ENCODE measurements at places on chromosomes 13 and 19.
A peak's percentile ranks its signal among the peaks of the same experiment; 100 is the strongest.

DNA sequence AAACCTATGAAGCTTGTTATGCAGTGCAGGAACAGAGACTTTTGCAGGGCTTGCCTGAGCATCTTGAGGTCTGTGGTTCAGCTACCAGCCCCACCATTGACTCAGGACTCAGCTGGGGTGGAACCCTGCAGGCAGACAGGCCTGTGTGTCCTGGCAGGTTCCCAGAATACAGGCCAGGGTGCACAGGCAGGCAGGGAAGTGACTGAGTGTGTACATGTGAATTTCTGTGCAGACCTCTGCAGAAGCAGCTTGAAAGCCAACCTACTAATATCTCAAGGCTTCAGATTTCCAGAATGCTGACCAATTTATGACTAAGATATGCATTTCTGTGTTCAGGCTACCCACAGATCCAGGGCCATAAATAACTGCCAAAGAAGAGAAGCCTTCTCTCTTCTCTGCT is 254.4 kb downstream of the DLEU7 start:
- DNase-seq, result no peak

DNA sequence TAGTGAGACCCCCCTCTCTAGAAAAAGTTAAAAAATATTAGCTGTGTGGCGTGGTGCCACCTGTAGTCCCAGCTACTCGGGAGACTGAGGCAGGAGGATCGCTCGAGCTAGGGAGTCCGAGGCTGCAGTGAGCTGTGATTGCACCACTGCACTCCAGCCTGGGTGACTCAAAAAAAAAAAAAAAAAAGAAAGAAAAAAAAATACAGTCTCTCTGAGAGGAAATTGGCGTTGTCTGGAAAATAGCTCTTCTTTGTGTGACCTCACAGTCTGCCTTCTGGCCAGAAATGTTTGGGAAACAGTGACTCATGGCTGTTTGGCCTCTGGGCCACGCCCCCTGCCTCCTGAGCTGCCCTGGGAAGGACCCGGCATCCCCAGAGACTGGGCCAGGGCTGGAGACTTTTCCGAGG is 10.7 kb downstream of the MARCHF2 start:
- DNase-seq, result peak; percentile 74

GRCh38 chr13:29946093-29946492 is 95.7 kb upstream of the UBL3 start:
- DNase-seq, result no peak

- DNase-seq, result peak; percentile 65
Measured at GRCh38 chr19:2332341-2333026, 4.0 kb downstream of the SPPL2B start.

DNA sequence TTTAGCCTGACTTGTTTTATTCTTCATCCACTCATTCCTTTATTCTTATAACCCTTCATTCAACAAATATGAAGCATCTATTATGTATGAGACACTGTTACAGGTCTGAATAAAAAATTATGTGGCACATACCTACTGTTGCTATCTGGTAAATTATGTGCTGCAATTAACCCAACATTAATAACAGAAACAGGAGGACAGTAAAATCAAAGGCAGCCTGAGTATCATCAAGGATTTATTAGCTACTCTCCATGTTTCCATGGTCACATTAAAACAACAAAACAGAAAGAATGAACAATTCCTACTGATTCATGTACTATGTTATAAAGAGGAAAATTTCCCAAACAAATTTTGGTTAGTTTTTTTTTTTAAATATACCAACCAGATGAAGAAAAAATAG is 43.9 kb downstream of the RAP2A start:
- DNase-seq, result no peak

DNA sequence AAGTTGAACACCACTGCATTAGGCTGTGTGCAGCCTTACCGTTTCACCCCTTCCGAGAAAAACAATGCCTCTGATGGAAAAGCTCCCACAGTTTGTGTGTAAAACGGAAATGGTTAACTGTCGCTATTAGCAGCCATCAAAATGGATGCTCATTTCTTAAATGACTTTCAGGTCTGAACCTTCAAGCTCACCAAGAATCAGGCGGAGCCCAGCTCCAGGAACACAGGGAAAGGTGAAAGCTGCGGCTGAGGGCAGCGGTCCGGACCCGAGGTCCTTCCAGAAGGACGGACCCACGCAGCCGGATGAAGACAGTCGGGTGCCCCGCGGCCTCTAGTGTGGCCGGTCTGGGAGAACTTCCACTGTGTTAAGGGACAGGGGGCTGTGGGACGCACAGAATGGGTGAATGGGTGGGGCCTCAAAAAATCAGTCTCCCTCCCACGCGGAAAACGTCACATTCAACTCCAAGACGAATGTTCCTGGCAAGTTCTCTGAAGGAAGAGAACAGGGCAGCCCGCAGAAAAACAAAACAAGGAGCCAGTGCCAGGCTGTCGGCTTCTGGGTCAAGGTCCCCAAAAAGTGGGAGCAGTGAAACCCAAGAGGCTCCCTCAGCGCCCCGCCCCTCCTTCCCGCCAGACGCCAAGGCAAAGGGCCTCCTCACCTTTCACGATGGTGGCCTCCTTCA is 4.9 kb downstream of the IRS2 start:
- DNase-seq, result peak; percentile 38

- no peak for DNase-seq
Measured at GRCh38 chr13:46668302-46668720, 115.3 kb downstream of the LRCH1 start.

GRCh38 chr13:95246292-95247082 is 54.8 kb downstream of the ABCC4 start:
- DNase-seq, result no peak

DNA sequence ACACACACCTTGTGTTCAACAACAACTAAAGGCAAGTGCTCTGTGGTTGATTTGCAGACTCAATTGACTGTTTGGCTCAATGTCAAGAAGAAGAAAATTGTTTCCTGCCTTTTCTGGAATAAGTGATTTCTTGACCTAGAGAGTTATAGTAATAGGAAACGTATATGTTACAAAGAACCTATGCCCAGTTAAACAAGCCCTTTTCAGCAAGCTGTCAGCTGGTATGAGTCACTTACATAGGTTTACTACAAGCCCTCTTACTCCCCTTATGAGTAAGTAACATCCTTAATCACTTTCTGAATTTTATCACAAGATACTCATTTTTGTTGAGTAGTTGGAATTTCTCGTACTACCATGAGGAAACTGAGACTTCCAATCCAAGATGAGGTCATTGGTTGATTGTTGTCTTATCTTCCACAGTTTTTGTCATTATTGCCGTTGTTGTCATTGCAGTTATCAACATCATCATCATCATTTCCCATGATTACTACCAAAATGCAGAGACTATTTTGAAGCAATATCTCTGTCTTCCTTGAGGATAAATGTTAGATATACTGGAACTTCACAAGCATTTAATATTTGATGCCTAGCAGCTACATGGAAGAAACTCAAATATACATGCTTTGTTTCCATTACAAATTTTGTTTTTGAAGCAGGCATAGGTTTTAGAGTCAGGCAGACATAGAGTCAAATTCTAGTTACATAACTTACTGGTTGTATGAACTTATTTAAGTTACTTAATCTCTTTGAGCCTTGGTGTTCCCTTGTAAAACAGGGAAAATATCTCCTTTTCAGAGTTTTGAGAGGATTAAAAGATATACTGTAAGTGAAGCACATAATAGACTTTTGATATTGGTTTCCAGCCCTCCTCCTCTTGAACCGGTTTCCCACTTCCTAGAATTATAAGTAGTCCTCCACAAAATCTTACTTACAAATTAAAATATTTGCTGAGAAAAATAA is 106.0 kb downstream of the RAP2A start:
- no peak for DNase-seq

- no peak for DNase-seq
Measured at GRCh38 chr13:95360464-95361097, 59.3 kb upstream of the ABCC4 start.

DNA sequence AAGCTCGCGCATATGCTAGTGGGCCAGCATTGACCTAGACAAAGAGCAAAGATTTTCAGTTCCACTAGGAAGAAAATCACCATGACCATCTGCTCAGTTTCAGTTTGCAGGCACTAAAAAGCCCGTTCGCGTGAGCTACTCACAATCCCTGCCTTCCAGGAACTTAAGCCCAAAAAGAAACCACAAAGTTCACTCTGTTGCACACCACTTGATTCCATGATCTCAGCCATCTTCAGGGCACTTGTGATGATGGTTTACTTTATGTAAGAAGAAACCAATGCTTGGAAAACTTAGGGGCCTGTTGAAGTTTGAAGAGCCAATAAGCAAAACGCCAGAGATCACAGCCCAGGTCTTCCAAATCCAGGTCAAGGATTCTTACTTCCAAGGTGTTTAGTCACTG is 45.0 kb upstream of the SLC15A1 start:
- no peak for DNase-seq

DNA sequence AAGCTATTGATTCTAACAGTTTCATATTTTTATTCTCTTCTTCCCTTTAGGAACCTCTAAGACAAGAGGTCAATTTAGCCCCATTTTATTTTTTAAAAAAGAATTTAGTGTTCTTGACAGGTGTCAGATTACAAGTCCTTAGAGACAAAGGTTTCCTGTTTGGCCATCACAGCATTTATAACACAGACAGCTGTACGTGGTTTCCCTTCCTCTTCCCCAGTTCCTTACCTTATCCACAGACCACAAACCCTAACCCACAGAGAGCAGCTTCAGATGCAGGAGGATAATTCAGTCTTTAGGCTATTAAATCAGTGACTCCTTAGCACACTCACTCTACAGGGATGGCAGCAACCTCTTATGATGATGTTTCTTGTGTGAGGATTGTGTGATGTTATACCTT is 1210.1 kb downstream of the DIAPH3 start:
- DNase-seq, result no peak

DNA sequence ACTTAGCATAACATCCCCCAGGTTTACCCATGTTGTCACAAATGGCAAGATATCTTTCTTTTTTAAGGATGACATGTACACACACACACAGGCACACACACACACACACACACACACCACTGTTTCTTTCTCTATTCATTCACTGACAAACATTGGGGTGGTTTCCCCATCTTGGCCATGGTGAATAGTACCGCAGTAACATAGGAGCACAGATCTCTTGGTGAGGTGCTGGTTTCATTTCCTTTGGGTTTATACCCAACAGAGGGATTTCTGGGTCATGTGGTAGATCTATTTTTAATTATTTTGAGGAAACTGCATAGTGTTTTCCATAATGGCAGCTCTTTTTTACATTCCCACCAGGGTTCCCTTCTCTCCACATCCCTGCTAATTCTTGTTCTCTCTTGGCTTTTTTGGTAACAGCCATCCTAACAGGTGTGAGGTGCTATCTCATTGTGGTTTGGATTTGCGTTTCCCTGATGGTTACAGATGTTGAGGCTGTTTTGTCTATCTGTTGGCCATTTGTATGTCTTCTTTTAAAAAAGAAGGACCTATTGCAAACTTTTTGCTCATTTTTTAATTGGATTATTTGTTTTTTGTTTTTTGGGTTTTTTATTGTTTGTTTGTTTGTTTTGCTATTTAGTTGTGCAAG is 251.7 kb upstream of the IRS2 start:
- no peak for DNase-seq

GRCh38 chr13:21767032-21767431 is 96.2 kb downstream of the FGF9 start:
- no peak for DNase-seq

- peak; percentile 51 for DNase-seq
Measured at GRCh38 chr19:10565028-10565566, 713 bp downstream of the KRI1 start.

DNA sequence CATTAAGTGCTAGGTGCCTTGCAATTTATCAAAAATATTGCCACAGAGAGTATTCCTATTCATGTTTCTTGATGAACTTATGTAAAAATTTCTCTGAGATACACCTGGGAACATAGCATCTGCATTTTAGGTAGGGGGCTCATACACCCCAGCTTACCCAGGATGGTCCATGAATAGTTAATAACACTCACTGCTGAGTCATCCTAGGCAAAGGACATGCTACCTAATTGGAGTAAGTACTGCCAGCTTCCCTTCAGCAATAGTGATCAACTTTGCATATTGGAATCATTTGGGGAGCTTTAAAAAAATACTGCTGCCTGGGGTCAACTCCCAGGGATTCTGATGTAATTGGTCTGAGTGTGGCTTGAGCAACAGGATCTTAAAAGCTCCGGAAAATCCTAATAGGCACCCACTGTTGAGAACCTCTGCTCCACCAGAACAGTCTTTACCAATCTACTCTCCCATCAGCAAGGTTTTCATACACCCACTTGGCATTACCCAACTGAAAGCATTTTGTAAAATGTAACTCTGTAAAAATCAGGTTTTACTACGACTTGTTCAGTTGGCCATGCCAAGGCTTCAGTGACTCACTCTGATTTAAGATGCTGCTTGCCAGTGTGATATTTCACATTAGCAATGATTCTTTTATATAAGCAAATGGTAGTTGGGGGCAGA is 67.2 kb upstream of the FNDC3A start:
- DNase-seq, result no peak

- no peak for DNase-seq
Measured at GRCh38 chr13:97559981-97560380, 126.0 kb downstream of the RAP2A start.

- DNase-seq, result peak; percentile 57
Measured at GRCh38 chr19:43700395-43701000, 15.4 kb upstream of the IRGC start.

GRCh38 chr13:23447927-23448326 is 14.4 kb upstream of the SACS start:
- DNase-seq, result no peak

- no peak for DNase-seq
Measured at GRCh38 chr13:113399755-113400149, 35.8 kb upstream of the GRTP1 start.

GRCh38 chr13:22880741-22881720 is 299.7 kb upstream of the SGCG start:
- no peak for DNase-seq

GRCh38 chr13:48635478-48635877 is 18.3 kb upstream of the CYSLTR2 start:
- no peak for DNase-seq

DNA sequence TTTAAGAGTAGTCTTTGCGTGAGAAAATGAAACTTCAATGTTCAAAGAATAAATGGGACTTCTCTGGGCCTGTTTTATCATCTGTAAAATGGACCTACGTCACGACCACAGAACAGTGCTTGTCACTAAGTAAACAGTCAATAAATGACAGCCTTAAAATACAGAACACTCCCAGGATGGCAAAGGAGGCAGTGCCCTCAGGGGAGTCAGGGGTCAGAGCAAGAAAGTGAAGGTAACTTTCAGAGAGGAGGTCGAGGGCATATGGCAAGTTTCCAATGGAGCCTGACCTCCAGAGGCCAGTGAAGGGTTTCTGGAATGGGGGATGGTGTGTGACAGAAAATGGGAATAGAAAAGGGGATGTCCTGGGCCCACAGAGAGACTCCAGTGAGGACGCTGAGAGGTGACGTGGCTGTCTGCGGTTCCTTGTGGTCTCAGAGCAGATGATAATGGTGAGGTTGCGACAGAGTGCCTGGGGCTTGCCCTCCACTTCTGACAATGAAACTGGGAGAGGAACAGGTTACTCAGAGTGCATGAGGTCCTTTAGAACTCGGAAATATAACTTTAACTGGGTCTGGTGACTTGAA is 91.8 kb downstream of the UBL3 start:
- DNase-seq, result peak; percentile 53

- DNase-seq, result no peak
Measured at GRCh38 chr13:48901781-48902180, 73.9 kb upstream of the FNDC3A start.

- DNase-seq, result no peak
Measured at GRCh38 chr13:72039126-72039525, 172.1 kb upstream of the DACH1 start.
